ENCODE measurements at places on chromosomes 6 and 20. TPM values are rescaled to one million over a fixed set of nuclear protein-coding genes. Genes with fewer than 3 reads are reported as not detected.

Gene RBL1
- total RNA-seq, result 18.2 TPM

Gene TRIM15
- total RNA-seq, result not detected

Gene RIPPLY2
- not detected for total RNA-seq

Gene AVP
- total RNA-seq, result not detected

Gene SLC17A9
- 4.0 TPM for total RNA-seq

Gene KIAA1586
- total RNA-seq, result 14.9 TPM

Gene CRIP3
- total RNA-seq, result 0.73 TPM

Gene CASS4
- total RNA-seq, result 0.15 TPM

Gene CLIC5
- total RNA-seq, result not detected

Gene PLEKHG1
- total RNA-seq, result 6.2 TPM

Gene RFX6
- not detected for total RNA-seq

Gene FAM217A
- not detected for total RNA-seq

Gene OPRM1
- total RNA-seq, result not detected

Gene RAET1G
- 0.31 TPM for total RNA-seq

Gene PTCRA
- 0.33 TPM for total RNA-seq

Gene GSS
- 76.2 TPM for total RNA-seq

Gene OR2H2
- total RNA-seq, result not detected

Gene RBM24
- total RNA-seq, result not detected

Gene TP53TG5
- total RNA-seq, result not detected

Gene PRR18
- not detected for total RNA-seq

Gene C20orf202
- total RNA-seq, result not detected

Gene SLCO4A1
- 47.5 TPM for total RNA-seq

Gene MCHR2
- total RNA-seq, result not detected

Gene GMPR
- 200 TPM for total RNA-seq

Gene CCM2L
- total RNA-seq, result not detected

Gene ADGRF5
- total RNA-seq, result 0.34 TPM

Gene RCAN2
- 0.33 TPM for total RNA-seq

Gene ADNP
- 35.0 TPM for total RNA-seq

Gene NDRG3
- total RNA-seq, result 23.3 TPM

Gene TBXT
- total RNA-seq, result not detected

Gene ALDH8A1
- 0.69 TPM for total RNA-seq
